ENCODE measurements at places on chromosomes 5 and 9.

DNA sequence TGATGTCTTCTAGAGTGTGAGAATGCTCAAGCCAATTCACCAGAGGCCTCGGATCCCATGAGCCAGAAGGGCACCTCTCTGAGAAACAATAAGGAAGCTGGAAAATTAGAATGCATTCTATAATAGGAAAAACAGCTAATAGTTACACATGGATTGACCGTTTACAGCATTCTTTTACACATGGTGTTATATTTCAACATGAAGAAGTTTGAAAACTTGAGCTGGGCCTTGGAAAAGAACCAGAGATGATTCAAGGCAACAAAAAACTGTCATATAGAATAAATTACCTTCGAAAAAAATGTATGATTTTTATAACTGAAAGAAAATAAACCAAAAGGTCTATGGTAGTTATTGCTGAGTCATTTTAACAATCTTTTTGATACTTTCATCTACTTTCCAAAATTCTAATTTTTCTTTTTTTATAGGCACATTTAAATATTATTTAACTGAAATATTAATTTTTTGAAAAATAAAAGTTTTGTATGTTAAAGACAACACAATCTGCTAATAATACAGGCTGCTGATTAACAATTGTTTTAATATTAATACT, 6.2 kb downstream of the SH3TC2 start:
- DNase-seq = no peak

GRCh38 chr9:95073042-95073607, 244.4 kb downstream of the FANCC start:
- DNase-seq = peak; percentile 42

DNA sequence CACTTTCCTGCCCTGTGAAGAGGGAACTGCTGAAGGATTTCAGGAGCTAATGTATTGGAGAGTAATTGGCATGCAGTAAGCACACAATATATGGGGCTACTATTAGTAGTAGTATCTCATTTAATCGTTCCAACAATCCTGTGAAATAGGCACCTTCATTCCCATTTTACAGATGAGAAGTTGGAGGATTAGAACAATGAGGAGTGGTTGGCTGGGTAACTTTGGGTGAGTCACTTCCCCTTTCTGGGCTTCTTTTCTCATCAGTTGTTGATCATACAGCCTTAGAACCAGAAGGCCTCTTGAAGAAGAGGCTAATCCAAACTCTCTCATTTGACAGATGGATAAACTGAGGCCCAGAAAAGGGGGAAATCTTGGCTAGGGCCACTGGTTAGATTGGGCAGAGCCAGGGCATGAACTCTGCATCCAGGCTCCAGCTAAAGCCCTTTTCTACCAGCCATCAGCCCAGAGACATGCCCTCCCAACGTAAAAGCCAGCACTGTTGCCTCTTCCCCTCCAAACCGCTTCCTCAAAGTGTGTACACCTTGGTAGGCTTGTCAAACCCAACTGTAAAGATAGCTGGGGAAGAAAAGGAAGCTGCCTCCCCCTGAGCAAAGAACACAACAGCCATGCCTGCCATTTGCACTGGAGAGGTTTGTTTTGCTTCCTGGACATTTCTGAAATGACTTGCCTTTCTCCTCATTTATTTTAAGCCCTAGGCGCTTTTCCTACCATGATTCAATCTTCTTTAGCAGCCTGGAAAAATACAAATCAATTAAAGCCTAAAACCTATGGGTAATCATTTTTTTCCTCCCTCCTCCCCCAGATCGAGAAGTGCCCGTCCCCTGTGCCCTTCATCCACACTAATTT, 992 bp downstream of the SPACA9 start:
- no peak for DNase-seq

GRCh38 chr5:19240170-19240569, 747.8 kb downstream of the CDH18 start:
- peak; percentile 0 for DNase-seq

- DNase-seq = peak; percentile 41
Observed at GRCh38 chr9:124279531-124280175, 21.9 kb downstream of the NEK6 start.

GRCh38 chr5:138188626-138189025, 9.7 kb downstream of the KIF20A start:
- DNase-seq = no peak

GRCh38 chr9:120910643-120911042, 16.0 kb downstream of the TRAF1 start:
- DNase-seq = no peak

DNA sequence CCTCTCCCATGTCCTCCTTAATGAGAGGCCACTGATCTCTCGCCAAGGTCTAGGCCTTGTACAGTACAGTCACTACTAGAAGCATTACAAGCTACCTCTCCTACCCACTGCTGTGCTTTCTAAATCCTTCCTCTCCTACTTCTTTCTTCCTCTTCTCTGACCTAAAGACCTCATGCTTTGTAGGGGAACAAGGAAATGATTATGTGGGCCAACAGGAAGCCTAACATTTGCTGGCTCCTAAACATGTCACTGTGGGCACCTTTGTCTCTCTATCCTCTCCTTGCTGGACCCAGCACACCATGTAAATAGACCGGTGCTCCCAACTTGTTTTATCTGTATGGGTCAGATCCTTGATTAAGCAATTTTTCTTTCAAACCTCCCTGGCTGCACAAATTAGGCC, 16.7 kb downstream of the SLC28A3 start:
- DNase-seq = no peak

GRCh38 chr5:42908086-42908485, 96.4 kb upstream of the SELENOP start:
- no peak for DNase-seq

DNA sequence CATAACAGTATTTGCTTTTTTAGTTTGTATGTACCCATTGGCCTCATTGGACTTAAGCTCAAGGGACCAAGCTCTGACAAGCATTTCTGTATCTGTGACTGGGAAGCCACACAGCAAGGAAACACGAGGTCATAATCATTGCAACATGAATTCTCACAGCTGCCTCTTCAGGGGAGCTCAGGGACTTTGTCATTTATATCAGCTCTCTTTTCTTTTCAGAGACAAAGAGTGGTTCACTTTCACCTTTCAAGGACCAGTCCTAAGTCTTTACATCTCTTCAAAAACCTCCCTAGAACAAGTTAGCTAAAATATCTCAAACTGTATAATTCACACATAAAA, 58.6 kb downstream of the ADAMTS12 start:
- no peak for DNase-seq

DNA sequence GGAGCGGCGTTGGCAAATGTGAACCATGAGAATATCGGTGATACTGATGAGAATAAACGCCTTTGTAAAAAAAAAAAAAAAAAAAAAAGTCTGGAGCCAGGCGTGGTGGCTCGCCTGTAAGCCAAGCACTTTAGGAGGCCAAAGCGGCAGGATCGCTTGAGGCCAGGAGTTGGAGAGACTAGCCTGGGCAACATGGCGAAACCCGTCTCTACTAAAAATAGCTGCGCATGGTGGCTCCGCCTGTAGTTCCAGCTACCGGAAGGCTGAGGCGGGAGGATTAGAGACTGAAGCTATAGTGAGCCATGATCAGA, 425 bp upstream of the NFX1 start:
- DNase-seq = no peak

- no peak for DNase-seq
Observed at GRCh38 chr9:17813798-17814197, 234.9 kb downstream of the SH3GL2 start.

GRCh38 chr9:134052491-134052890, 15.3 kb downstream of the BRD3 start:
- DNase-seq = no peak

- DNase-seq = no peak
Observed at GRCh38 chr5:2895876-2896275, 144.4 kb upstream of the IRX2 start.

GRCh38 chr5:145848854-145849253, 13.7 kb upstream of the PRELID2 start:
- DNase-seq = no peak

DNA sequence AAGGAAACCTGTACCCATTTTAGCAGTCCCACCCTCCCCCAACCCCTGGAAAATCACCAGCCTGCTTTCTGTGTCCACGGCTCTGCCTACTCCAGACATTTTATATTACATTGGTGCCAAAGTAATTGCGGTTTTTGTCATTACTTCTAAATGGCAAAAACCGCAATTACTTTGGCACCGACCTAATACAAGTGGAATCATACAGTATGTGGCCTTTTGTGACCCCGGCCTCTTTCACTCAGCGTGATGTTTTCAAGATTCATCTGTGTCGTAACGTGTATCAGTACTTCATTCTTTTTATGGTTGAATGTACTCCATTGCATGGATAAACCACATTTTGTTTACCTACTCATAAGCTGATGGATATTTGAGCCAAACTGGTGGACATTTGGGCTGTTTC, 9.7 kb upstream of the ORM1 start:
- DNase-seq = peak; percentile 47

DNA sequence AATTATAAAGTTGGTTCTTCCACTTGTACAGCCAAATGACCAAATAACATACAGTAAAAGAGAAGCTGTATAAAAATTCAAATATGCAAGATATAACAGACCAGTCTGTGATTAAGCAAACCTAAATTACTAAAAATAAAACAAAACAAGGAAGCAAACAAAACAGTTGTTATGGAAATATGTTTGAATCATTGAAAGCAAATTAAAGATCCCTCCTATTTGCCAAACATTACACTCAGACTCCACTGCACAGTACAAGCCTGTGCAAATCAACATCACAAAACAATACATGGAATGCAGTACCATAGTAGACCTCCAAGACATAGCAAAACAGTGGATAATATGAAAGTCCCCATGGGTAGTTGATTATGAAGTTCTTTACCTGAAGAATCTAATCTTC, 288.1 kb upstream of the PTGER4 start:
- DNase-seq = peak; percentile 20

- peak; percentile 21 for DNase-seq
Observed at GRCh38 chr5:141100243-141100805, at the start of gene PCDHB3. TSS of gene PCDHB3 (plus strand) at chr5:141100473. CDS start at chr5:141100650, 177 bp downstream.

DNA sequence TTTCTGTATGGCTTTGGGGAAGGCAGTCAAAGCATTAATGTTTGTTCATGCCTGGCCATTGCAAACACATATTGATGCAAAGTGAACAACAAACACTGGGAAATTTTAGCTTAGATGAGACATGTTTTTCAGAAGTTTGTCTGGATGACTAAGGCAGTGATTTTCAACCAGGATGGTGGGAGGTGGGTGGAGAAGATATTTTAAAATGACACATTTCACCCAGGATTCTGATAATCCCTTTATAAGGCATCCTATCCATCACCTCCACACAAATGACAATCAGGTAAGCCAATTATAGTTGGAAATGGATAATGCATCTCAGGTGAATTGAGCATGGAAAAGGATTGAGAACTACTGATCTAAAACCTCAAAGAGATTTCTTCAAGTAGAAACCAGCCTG, 57.4 kb upstream of the SV2C start:
- no peak for DNase-seq

DNA sequence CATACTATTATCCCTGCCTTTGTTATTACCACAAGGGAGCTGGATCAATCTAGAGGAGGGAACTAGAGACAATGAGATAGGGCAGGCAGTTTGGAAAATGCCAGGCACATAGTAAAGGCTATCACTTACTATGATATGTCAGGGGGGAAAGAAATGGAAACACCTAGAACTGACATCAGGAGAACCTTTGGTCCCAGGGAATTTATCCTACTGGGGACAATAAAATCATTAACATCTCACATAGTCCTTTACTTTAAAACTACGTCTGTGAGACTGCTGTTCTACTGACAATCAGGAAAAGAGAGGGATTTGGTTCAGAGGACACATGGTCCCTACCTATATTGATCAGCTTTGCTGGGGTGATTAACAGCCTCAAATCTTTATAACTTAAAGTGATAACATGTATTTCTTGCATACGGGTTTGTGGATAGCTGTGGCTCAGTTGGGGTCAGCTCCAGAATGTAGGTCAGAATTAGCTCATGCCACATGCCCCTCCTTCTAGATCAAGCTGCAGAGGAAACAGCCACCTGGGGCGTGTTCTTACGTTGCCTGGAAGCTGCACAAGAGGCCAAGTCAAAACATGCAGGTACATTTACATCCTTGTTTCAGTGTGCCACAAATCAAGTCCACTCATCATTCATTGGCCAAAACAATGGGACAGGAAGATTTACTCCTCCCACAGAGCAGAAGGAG, 43.9 kb upstream of the ALDOB start:
- no peak for DNase-seq

- DNase-seq = no peak
Observed at GRCh38 chr5:133387621-133388020, 224.7 kb downstream of the FSTL4 start.

GRCh38 chr9:68797116-68797515, 92.1 kb downstream of the PIP5K1B start:
- no peak for DNase-seq

DNA sequence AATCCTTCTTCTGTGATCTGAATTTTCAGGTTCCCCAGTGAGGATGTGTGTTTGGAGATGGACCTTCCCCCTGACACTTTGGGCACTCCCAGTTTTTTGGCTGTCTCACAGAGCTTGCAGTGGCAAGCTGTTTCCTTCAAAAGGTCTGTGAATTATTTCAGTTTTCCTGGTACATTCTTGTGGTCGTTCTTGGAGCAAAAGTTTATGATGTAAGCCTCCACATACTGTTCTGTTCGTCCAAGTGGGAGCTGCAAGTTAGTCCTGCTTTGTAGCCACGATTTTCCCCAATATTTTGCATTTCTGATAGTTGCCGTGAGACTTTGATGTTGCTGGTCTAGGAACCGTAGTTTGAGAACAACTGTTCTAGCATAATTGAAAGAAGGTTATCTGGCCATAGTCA, 88.3 kb downstream of the MTAP start:
- DNase-seq = peak; percentile 21

- no peak for DNase-seq
Observed at GRCh38 chr9:14231196-14231990, 82.5 kb downstream of the NFIB start.

DNA sequence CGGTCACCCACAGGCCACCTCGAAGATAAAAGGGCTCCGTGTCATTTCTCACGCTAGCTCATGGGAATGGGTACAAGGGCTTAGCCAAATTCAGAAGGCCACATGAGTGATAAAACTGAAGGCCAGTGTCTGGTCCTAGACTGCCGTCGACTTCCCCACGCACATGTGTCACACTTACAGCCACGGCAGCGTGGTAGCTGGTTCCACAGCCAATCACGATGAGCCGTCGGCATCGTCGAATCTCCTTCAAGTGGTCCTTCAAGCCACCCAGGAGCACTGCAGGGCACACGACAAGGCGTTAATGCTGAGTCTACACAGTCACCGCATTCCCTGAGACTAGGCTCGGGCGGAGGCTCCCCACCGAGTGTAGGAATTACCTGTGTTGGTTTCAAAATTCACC, 24.7 kb upstream of the MAPK9 start:
- no peak for DNase-seq

- DNase-seq = peak; percentile 29
Observed at GRCh38 chr5:127812570-127812969, 109.4 kb downstream of the CCDC192 start.
